ENCODE measurements at places on chromosomes 7 and 10.

DNA sequence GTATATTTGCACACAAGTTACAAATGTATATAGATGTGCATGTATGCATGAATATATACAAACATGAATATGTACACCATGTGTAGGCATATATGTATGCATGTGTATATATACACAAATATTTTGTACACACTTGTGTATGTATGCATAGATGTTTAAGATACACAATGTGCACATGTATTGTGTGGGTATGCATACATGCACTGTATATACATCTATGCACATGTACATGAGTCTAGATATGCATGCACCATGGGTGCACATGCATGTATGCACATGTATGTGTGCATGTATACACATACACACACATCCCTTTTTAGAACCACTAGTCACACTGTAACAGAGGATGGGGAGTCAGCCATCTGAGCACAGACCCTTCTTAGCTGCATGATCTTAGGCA is 249.4 kb downstream of the COBL start:
- DNase-seq = no peak

GRCh38 chr7:69922026-69922803 is 323.9 kb downstream of the AUTS2 start:
- no peak for DNase-seq

DNA sequence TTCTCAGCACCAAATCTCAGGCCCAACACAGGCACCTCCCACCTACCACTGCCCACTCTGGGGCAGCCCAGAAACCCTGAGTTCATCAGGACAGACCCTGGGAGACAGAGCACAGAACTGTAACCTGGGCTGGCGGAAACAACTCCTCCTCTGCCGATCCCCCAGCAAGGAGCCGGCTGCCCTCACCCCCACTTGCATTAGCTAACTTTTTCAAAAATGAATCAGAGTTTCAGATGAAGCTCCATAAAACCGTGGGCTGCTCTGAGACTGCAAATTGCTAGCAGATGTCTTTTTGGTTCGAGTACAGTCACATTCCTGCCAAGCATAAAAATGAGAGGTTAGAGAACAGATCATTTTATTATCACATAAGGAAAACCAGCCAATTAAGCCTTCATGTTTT is 93.4 kb upstream of the PARD3 start:
- no peak for DNase-seq

DNA sequence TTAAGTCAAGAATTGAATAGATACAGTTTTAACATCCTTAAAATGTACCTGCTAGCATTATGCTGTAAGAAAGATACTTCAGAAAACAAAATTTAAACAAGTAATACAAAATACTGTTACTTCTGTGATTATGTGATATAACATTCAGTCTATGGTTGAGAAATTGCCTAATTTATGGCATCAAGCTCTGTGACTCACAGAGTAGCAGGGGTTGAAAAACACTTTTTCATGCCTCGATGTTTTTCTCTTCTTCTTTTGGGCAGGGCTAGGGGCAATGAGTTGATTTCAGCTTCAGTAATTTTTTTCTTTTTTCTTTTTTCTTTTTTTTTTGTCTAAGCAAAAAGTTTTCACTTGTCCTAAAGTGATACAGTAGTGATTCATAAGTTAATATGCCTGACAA is 209.2 kb downstream of the MBL2 start:
- no peak for DNase-seq

GRCh38 chr7:4201566-4201965 is 480.5 kb upstream of the FOXK1 start:
- DNase-seq = no peak

DNA sequence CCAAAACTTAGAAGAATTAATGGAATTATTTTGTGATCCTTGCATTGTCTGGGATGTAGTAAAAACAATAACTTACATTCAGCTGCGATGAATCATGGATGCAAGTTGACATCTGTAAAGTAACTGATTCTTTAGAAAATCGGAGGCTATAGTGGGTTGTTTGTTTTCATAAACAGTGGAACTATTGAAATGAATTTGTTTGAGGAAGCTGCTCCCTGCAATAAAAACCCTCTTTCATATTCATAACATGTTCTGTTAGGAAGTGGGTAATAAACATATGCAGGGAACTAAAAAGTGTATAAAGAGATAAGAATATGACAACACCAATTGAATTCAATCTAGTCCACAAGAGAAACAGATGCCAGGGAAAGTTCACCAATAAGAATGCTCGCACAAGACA is 53.6 kb downstream of the AGMO start:
- DNase-seq = peak; percentile 3

DNA sequence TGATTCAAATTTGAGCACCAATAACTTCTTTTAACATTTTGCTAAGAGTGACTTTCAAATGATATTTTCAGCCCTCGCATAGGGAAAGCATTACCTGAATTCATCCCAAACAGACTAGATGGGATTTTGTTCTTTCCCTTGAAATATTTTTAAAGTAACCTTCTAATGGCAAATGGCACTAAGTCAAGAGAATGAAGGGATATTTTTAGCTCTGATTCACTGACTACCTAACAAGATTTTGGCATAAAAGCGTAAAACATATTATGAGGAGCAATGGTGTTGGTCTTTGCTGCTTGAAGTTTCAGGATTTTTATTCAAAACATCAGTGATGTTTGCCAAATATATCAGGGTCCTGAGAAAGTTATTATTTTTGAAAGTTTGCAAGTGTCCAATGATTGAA is 290.3 kb downstream of the CDK14 start:
- DNase-seq = no peak

DNA sequence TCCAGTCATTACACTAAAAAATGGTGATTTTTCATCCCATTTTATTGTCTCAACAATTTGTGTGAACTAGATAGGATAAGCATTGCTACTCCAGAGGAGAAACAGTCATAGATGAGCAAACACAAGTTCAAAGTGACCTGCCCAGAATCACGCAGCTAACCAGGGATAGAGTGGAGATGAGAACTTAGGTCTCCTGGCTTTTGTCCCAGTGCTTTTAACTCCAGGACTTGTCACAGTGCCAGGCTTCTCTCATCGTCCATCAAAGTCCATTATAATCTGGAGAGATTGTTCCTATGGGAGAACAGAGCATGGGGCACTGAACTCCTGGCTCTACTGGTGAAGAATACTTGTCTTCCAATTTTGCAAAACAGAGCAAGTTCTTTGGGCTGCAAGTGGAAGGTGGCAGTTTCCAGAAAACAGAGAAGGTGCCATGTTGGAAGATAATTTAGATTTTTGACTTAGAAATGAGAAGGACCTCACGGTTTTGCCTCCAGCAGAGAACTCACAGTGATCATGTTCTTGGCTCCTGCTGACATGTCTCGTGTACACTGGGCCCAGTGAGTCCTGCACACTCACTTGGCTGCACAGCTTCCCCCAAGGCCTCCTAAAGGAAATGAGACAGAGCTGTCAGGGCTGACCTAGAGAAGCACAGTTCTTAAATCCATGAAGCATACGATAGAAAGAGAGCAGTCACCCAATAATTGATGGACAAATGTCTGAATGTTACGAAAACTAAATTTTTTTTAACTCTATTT is 322.9 kb upstream of the NRP1 start:
- DNase-seq = no peak

GRCh38 chr7:136869001-136869961 is 829 bp downstream of the CHRM2 start:
- peak; percentile 83 for DNase-seq

DNA sequence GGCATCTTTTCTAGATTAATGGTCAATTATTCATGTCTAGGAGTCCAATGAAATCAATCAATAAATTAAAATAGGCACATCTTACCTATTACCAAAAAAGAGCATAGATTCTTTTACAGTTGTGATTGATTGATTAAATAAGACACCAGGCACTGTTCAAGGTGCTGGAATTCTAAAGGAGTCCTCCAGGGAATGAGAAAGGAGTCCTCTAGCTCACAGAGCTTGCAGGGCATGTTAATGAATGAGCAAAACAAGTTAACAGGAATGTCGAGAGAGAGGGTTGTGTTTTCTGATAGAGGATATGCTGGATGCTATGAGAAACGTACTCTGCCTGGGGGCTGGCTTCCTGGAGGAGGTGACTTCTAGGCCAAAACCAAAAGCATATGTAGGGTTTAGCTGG is 191.4 kb downstream of the BMPER start:
- no peak for DNase-seq

GRCh38 chr7:155941688-155942087 is 129.4 kb upstream of the SHH start:
- DNase-seq = no peak

DNA sequence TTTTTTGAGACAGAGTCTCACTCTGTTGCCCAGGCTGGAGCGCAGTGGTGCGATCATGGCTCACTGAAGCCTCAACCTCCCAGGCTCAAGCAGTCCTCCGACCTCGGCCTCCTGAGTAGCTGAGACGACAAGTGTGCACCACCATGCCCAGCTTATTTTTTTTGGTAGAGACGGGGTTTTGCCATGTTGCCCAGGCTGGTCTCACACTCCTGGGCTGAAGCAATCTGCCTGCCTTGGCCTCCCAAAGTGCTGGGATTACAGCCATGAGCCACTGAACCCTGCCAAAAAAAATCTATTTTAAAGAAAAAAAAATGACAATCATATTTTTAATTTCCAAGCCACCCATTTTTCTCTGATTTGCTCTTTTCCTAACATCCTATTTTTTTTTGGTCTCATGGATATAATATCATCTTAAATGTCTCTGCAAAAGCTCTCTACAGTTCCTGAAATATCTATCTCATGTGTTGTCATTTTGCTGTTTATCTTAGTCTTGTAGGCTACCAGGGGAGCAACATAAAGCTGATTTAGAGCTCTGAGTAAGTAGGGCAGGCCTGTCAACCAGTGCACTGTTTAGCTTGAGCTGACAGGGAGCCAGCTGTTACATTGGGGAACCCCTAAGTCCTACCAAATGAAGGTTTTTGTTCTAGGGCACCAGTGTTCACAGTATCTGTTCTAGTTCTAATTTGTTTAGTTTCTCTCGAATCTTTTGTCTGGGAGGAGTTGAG is 29.9 kb upstream of the HBP1 start:
- DNase-seq = no peak

DNA sequence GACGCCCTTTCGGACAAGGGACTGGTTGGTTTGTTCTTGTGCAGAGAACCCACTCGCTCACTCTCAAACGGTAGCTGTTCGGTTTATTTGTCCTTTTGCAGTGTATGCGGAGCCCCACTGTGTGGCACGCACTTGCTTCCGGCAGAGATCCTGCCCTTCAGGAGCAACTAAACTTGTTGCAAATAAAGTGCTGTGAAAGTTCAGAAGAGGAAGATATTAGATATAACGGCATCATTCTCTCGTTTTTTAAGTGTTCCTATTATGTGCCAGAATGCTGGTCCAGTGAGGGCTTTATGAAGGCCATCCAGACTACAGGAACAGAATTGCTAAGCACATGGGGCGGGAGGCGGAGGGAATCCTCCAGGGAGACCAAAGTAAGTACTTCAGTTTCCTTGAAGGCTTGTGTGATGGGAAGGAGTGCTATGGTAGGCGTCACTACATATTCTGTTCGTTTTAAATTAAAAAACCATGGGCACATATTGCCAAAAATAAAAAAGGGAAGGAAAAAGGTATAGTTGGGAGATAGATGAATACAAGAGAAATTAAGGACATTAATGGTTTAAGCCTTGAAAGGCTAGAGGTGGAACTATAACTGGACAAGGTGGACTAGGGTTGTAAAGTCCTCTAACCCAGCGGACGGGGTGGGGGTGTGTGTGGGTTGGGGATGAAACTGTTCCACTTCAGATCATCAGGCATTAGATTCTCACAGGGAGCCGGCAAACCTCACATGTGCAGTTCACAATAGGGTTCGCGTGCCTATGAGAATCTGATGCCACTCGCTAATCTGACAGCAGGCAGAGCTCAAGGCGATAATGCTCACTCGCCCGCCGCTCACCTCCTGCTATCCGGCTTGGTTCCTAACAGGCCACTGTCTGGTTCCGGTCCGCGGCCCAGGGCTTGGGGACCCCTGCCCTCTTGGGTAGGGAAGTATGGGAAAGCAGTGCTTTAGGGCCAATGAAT is 704 bp upstream of the ERLIN1 start:
- DNase-seq = no peak

Measured in common myeloid progenitor, CD34-positive (primary cell).